ENCODE measurements at places on chromosomes 3 and 15.
A peak's percentile ranks its signal among the peaks of the same experiment; 100 is the strongest.

GRCh38 chr3:5330152-5330810, 142.8 kb downstream of the EDEM1 start:
- H3K27ac ChIP-seq: no peak overlapping the region
- H3K36me3 ChIP-seq: no peaks in the 10 kb centered on the region
- no peaks in the 10 kb centered on the region for H3K4me1 ChIP-seq
- no peaks in the 10 kb centered on the region for H3K27me3 ChIP-seq

DNA sequence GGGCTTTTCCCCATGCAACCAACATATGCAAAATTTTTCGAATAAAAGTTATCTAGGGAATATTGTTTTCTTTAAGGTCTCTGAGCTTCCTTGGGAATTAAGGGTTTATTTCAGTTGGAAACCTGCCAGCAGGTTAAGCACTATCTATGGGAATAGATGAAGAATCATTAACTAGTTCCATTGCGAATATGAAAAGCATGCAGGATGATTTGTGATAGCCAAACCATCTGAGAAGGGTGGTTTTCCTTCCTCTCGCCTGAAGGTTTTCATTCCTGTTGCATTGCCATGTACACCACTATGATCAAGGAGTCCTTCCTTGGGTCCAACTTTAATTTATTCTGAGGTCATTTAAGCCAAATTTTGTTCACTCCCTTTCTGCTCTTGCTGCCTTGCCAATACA, 184.9 kb downstream of the NR2F2 start:
- no peak for DNase-seq
- no peaks in the 10 kb centered on the region for H3K36me3 ChIP-seq
- H3K27me3 ChIP-seq: no peaks in the 10 kb centered on the region
- no peaks in the 10 kb centered on the region for H3K4me1 ChIP-seq
- H3K4me3 ChIP-seq: no peak overlapping the region

DNA sequence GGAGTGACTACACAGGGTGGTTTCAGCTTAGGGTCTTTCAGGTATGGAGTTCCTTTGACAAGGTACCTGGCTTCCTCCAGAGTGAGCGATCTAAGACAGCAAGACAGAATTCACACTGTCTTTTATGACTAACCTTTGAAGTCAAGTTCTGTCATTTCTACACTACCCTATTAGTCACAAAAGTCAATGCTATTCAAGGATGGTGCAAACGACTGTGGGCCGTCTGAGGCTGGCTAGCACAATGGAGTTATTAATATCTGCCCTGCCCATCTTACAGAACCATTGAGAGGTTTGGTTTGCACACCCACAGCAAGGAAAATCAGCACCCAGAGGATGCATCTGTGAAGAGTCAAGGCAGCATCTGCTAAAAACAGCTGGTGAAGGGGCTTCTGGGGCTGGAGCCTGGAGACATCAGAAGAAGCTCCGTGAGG, 62.9 kb upstream of the XCR1 start:
- H3K36me3 ChIP-seq: no peaks in the 10 kb centered on the region
- no peaks in the 10 kb centered on the region for H3K27me3 ChIP-seq

GRCh38 chr3:195020921-195021320, 250.0 kb downstream of the XXYLT1 start:
- H3K27ac ChIP-seq: no peak overlapping the region
- H3K4me1 ChIP-seq: peaks cover 6% of the 10 kb centered on the region
- no peak for DNase-seq
- H3K36me3 ChIP-seq: no peaks in the 10 kb centered on the region
- no peak overlapping the region for H3K4me3 ChIP-seq

- H3K4me1 ChIP-seq: no peaks in the 10 kb centered on the region
- no peaks in the 10 kb centered on the region for H3K27me3 ChIP-seq
- no peak overlapping the region for H3K27ac ChIP-seq
- DNase-seq: no peak
- H3K4me3 ChIP-seq: no peak overlapping the region
- H3K36me3 ChIP-seq: no peaks in the 10 kb centered on the region
Measured at GRCh38 chr3:178538056-178538455, 1.8 kb downstream of the KCNMB2 start.

DNA sequence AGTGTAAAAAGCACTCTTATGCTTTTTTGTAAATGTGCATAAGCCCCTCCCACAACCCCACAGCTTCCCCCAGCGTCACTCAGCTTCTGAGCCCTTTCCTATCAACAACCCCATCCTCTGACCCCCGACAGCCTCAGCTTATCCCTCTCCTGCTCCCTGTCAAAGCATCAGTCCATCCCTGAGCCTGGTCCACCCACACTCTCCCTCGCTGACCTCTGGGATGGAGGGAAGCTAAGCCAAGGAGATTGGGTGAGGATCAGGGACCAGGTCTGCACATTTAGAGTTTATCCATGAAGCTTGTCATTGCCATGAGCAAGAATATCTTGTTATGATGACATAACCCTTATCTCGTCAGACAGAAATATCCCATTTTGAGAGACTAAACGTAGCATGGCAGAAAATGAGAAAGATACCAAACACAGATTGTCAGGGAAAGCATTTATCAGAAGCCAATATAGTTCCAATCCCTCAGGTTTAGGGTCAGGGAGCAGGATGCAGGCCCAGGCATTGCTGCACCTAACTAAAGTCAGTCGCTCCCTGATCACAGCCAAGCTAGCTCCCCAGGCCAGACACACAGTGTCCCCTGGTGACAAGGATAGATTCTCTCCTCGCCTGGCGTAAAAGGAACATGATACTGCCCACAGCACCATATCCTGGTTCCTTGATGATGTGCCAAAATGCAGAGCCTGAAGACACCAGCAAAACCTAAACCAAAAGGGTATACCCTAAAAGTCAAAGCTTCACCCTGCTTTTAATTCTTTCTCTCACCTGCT, 66.9 kb downstream of the DCLK3 start:
- no peaks in the 10 kb centered on the region for H3K27me3 ChIP-seq
- no peaks in the 10 kb centered on the region for H3K4me1 ChIP-seq
- no peaks in the 10 kb centered on the region for H3K36me3 ChIP-seq
- no peak overlapping the region for H3K27ac ChIP-seq
- H3K4me3 ChIP-seq: no peak overlapping the region
- no peak for DNase-seq

GRCh38 chr3:175346573-175347356, 487.6 kb downstream of the NAALADL2 start:
- no peak overlapping the region for H3K4me3 ChIP-seq
- H3K36me3 ChIP-seq: no peaks in the 10 kb centered on the region
- peaks cover 4% of the 10 kb centered on the region for H3K4me1 ChIP-seq
- no peaks in the 10 kb centered on the region for H3K27me3 ChIP-seq

DNA sequence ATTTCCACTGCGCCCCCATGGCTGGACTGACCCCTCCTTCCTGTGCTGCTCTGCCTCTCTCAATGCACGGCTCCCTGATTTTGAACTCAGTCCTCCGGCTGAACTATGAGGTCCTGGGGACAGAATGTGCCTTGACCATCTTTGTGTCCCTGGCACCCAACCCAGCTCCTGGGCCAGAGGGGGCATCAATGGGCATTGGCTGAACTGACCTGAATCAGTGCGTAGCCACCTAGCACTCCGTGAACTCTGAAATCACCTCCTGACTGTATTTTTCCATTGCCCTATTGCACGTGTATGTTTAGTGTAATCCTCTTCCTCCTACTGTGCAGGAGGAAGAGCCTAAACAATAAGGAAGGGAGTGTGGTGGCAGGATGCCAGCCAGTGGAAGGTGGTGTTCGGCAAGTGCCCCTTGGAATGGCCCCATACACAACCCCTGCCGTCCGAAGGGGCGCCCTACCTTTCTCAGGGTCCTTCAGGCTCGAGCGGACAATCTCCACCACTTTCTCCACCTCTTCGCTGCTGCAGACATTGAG, 33.5 kb downstream of the BDH1 start:
- H3K36me3 ChIP-seq: no peaks in the 10 kb centered on the region
- H3K4me1 ChIP-seq: peaks cover 8% of the 10 kb centered on the region
- H3K27ac ChIP-seq: no peak overlapping the region
- H3K4me3 ChIP-seq: no peak overlapping the region
- H3K27me3 ChIP-seq: no peaks in the 10 kb centered on the region

- H3K27me3 ChIP-seq: no peaks in the 10 kb centered on the region
- peak; percentile 98 for DNase-seq
- H3K4me3 ChIP-seq: peak within 1 kb of the TSS; percentile 65
Measured at GRCh38 chr3:170221924-170222646, at the start of gene PRKCI. Gene PRKCI (plus strand): TSS chr3:170222424. CDS start chr3:170222670, 246 bp downstream.

DNA sequence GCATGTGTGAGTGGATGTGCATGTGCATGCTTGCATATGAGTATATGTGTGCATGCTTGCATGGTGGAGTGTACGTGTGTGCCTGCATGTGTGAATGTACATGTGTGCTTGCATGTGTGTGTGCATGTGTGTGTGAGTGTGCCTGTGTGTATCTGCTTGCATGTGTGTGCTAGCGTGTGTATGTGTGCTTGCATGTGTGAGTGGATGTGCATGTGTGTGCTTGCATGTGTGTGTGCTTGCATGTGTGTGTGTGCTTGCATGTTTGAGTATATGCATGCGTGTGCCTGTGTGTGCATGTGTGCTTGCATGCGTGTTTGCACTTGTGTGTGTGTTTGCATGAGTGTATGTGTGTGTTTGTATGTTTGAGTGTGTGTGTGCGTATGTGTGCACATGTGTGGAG, 4.6 kb upstream of the PLXNA1 start:
- no peak overlapping the region for H3K27ac ChIP-seq
- H3K4me1 ChIP-seq: peaks cover 7% of the 10 kb centered on the region
- no peaks in the 10 kb centered on the region for H3K27me3 ChIP-seq
- H3K36me3 ChIP-seq: no peaks in the 10 kb centered on the region
- no peak for DNase-seq

DNA sequence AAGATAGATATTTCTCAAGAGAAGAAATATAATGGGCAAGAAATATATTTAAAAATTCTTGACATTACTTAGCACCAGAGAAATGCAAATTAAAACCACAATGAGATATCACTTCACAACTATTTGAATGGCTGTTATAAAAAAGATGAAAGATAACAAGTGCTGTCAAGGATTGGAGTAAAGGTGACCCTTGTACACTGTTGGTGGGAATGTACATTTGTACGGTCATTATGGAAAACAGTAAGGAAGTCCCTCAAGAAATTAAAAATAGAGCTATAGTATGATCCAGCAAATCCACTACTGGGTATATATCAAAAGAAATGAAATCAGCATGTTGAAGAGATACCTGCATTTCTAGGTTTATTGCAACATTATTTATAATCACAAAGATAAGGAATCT, 326.4 kb downstream of the GBE1 start:
- no peak for DNase-seq
- H3K36me3 ChIP-seq: no peaks in the 10 kb centered on the region
- H3K4me3 ChIP-seq: no peak overlapping the region
- no peak overlapping the region for H3K27ac ChIP-seq

DNA sequence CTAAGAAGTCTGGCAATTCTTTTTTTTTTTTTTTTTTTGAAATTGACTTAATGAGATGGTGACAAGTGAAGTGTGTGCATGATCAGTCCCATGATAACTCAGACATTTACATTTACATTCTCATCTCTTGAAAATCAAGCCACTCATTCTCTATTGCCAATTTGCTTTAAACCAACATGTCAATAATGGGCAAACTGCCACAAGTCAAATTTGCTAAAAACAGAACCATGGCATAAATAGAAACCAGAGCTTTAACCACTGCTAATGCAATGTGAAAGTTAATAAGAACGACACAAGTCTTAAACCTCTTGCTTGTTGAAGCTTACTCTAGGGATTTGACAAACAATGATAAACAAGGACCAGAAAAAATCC, 12.0 kb upstream of the COL8A1 start:
- H3K4me3 ChIP-seq: no peak overlapping the region
- no peak for DNase-seq
- no peaks in the 10 kb centered on the region for H3K27me3 ChIP-seq
- H3K27ac ChIP-seq: no peak overlapping the region

DNA sequence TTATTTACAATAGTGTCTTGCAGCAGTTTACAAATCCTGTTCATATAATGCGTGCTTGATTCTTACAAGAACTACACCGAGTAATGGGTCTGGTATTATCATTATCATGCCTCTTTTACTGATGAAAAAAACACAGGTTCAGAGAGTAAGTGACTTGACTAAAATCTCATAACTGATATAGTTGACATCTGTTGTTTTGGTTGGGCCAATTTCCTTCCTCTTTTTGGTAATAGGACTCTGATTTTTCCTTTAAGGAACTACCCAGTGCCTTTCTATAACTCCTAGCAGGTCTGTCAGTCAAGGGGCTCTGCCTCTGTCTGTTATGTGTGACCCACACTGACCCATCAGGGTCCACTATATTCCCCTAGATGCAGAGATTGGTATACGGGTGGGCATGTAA, 14.6 kb upstream of the BLOC1S6 start:
- no peaks in the 10 kb centered on the region for H3K36me3 ChIP-seq
- H3K27me3 ChIP-seq: no peaks in the 10 kb centered on the region
- no peak for DNase-seq

DNA sequence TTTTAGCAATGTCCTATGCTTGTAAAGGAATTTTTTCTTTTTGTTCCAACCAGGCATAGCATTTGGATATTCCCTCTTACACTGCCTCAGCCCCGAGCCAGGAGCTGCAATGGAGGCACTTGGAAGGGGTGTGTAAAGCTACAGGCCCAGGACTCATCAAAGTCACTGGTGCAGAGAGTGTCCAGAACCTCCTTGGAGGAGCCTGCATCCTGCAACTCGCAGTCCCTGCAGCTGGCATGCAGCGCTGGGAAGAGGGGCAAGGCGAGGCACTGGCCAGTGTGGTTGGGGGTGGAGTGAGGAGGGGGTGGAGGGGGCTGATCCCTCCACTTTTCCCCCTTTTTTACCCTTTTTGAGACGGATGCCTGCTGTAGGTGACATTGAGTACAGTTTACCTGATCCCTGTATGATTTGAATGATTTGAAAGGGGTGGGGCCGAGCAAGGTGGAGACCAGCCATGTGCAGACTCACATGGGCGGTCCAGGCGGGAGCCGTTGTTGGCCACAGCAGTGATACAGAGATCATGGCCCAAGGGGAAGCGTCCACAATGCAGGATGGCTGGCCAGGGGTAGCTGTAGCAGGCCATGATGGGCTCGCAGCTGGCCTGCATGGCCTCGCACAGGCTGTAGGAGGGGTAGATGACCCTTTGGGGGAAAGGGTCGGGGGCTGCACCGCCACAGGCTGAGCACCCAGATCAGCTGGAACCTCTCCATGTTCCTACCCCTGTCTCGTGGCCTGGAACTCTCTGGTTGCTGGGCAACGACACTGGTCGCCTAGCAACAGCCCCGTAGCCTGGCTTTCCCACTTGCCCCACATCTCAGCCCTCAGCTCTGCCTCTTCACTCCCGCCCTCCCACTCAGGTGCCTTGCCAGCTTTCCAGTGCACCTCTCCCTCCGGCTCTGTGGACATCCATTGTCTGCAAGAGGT, 7.9 kb downstream of the P4HTM start:
- no peak overlapping the region for H3K4me3 ChIP-seq
- no peaks in the 10 kb centered on the region for H3K4me1 ChIP-seq
- H3K27ac ChIP-seq: no peak overlapping the region
- no peaks in the 10 kb centered on the region for H3K27me3 ChIP-seq
- H3K36me3 ChIP-seq: peaks cover 4% of the 10 kb centered on the region
- DNase-seq: no peak

DNA sequence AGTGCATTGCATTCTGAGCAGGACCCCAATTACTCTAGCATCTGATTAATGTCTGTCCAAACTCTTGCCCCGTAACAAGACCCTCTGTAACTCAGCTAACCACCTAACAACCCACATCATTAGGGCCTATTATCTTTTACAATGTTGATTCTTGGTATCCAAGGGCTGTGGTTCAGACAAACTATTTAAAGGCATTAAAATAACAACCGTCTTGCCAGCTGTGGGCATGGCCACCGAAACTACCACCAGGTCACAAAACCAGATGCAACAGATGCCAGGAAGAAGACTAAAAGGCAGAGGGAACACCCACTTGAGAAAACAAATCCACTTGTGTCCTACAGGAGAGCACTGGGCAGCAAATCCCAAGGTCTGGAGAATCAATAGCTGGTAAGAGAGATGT, 262.9 kb downstream of the ERC2 start:
- no peaks in the 10 kb centered on the region for H3K27me3 ChIP-seq
- no peak for DNase-seq
- no peaks in the 10 kb centered on the region for H3K4me1 ChIP-seq
- no peaks in the 10 kb centered on the region for H3K36me3 ChIP-seq
- no peak overlapping the region for H3K4me3 ChIP-seq
- no peak overlapping the region for H3K27ac ChIP-seq

Measured in thyroid gland (tissue), 4 donors.